ENCODE measurements at places on chromosomes 12 and 14. TPM values are rescaled to one million over a fixed set of nuclear protein-coding genes. Genes with fewer than 3 reads are reported as not detected.

- no peak for ATAC-seq
These were observed 75.2 kb downstream of the LRRC74A start for GRCh38 chr14:76901171-76902055.

DNA sequence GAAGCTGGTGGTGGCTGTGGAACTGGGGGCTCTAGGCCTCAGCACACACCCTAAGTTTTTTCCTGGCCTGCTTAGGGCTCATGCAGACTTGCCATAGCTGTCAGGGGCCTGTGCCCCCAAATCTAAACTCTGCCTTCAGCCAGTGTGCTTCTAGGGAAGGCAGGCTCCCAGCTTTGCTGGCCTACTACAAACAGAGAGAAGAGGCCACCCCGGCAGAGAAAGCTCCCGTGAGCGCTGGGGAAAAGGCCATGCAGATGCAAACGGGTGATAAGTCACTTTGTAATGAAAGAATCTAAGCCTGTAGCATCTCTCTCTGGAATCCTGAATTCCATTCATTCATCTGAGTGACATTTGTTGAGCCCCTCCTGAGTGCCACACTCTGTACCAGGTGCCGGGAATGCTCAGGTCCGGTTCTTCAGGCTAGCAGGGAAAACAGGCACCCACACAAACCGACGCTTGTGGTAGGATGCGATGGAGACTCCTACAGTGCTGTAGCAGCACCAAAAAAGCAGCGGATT lies 29.9 kb downstream of the JDP2 start:
- ATAC-seq: no peak

DNA sequence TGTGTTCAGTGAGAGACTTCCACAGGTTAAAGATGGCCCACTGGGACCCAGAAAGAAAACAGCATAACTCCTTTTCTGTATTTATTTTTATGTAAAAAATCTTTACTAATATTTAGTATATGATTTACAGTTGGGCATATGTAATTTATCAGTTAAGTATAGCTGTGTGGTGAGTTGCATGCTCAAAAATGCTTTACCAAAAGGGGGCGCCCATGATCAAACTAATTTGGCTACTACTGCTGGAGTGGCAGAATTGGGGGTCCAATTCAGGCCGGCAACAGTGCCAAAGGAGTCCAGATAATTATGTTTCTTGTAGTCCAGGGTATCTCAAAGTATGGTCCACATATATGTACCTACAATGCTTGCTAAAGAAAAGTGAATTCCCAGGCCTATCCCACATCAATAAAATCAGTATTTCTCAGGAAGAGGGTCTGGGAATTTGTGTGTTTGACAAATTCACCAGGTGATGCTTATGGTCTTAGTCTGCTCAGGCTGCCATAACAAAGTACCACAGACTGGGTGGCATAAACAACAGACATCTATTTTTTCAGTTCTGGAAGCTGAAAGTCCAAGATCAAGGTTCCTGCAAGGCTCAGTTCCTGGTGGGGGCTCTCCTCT lies 152.0 kb downstream of the KTN1 start:
- ATAC-seq: peak; percentile 48

DNA sequence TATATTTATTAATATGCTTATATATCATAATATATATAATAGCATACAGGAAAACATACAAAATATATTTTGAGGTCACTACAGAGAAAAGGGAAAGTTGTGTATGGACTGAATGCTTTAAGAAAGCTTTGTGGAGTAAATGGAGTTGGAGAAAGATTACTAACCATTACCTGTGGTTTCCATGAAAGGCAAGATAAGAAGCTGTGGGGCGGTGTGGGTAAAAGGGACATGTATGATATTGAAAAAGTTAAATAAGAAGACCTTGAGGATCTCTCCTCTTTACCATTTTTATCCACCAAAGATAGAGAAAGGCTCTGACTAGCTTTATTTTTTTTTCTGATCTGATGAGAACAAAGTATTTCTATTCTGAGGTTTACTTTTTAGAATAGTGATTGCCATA lies 404.4 kb downstream of the TRHDE start:
- ATAC-seq: no peak

- no peak for ATAC-seq
These were observed 6.9 kb upstream of the SPRYD4 start for GRCh38 chr12:56461235-56462159.

DNA sequence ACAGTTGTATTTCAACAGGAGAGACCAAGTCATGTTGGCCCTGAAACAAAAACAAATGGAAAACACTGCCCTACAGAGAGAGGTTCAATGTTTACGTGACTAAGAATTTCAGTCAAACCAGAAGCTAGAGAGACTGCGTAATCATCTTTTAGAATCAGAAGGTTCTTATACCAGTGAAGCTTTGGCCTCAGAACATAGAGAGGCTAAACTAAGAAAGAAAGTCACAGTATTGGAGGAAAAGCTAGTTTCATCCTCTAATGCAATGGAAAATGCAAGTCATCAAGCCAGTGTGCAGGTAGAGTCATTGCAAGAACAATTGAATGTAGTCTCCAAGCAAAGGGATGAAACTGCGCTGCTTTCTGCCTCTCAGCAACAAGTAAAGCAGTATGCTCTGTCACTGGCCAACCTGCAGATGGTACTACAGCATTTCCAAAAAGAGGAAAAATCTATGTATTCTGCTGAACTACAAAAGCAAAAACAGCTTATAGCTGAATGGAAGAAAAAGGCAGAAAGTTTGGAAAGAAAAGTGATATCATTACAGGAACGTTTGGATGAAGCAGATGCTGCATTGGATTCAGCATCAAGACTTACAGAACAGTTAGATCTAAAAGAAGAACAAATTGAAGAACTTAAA lies 32.5 kb upstream of the NUAK1 start:
- ATAC-seq: peak; percentile 92

DNA sequence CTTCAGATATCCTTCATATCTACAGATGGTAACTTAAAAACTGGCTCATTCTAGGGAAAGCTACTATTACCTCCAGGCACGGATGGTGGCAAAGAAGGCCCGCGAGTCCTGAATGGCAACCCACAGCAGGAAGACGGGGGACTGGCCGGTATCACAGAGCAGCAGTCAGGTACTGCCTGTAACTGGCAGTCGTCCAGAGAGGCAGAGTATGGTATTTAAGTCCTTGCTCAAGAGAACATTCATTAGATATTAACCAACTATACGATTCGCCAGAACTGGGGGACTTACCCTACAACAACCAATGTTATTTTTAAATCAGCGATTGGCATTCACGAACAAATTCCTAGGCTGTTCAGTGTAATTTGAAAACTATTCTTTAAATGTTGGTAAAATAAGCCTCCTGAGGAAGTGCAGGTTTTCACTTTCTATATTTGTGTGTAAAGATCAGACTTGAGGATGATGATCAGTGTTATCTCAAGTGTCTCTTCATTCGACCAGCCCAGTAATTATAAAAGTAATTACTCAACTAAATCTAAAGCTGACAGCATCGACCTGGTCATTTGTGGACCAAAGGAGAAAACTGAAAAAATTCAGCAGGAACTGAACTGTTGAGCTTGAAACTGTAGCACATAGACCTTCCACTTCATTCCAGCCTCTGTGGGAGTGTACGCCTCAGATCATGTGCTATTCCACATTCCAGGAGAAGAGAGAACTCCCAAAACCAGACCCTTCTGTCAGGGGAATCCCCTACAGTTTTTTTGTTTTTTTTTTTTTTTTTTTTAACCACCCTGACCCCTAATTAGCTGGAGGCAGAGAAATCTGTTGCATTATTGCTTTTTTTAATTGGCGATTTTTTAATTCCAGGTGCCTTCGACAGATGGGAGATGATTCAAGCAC lies 75.6 kb downstream of the ESR2 start:
- ATAC-seq: peak; percentile 34

DNA sequence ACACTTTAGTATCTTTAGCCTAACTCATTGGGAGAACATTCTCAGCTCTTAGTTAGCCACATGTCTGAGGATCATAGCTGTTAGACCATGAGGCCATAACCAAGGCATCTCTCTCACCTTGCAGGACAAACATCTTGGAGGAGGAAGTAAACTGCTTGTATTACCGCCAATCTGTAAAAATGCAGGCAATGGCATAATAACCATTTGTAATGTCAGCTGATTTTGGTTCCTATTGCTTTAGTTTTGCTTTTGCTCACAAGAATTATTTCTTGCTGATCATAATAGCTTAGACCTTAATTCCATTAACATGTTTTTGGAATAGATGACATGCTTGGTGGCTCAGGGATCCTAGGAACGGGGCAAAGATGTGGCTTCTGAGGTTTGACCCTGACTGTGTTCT lies 16.4 kb upstream of the GSG1 start:
- no peak for ATAC-seq

DNA sequence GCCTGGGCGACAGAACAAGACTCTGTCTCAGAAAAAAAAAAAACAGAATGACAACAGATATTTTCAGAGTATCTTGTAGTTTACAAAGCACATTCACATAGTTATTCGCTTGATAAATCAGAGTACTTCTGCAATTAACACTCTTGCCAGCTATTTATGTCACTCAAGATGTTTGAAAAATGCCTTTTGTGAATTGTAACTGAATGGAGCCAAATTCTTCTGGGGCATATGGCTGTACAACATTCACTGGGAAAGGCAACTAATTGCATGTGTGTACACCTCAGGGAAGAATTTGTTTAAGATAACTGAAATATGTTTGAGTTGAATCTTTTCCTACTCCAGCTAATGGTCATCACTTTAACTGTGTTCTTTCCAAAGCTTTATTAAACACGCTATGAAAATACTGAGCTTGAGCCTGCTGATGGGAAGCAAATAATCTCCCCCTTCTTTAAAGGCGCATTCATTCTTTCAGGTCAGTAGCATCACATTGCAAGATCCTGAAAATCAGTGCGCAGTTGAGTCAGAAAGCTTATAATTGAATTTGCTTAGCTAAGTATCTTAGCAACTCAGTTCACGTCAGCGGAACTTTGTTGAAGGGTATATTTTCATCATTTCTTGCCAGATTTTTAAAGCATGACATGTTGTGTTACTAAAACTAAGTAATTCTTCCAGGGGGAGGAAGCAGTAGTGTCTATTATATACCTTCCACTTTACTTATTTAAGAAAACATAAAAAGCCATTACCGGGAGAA lies 66.6 kb downstream of the SINHCAF start:
- ATAC-seq: no peak

IL26 gene
- 66.8 TPM for total RNA-seq

TDRD9 gene
- total RNA-seq: not detected

RFX4 gene
- not detected for total RNA-seq

NFATC4 gene
- not detected for total RNA-seq

PTPRB gene
- total RNA-seq: 0.24 TPM

CHGA gene
- not detected for total RNA-seq

SLC17A8 gene
- not detected for total RNA-seq

SLC25A3 gene
- total RNA-seq: 367 TPM
